Right atrium auricular region (tissue), 2 donors: ENCODE measurements at places on chromosomes 3 and 15. TPM values are rescaled to one million over a fixed set of nuclear protein-coding genes. Genes with fewer than 3 reads are reported as not detected.

DNA sequence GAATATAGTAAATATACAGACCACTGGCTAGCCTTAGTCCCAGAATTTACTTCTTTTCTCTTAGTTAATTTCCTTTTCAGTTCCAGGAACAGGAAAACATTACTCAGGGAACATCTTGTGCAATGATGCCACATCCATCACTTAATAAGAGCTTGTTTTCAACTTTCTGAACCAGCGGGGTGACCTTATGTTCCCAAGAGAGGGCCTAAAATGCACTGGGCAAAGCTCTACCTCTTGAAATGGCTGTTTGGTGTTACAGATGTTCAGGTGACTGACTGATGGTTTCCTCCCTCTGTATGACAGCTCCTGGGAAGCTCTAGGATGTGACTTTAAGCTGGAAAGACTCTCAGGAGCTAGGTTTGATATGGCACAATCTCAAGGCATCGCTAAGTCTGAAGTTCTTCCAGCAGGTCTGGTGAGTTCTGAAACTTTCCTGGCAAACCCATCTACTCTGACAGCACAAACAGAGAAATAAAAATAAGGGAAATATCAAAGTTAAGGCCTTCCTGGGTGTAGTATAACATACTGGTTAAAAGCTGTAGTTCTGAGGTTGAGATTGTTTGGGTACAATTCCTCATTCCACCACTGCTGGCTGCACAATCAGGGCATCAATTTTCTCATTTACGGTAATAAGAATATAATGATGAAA, 98.6 kb downstream of the ZIC1 start:
- no peaks in the 10 kb centered on the region for H3K36me3 ChIP-seq
- no peak overlapping the region for H3K27ac ChIP-seq
- H3K4me3 ChIP-seq = no peak overlapping the region
- DNase-seq = no peak
- no peaks in the 10 kb centered on the region for H3K4me1 ChIP-seq

- H3K4me1 ChIP-seq = no peaks in the 10 kb centered on the region
- peaks cover 16% of the 10 kb centered on the region for H3K36me3 ChIP-seq
- no peak overlapping the region for H3K27ac ChIP-seq
- H3K4me3 ChIP-seq = no peak overlapping the region
- H3K27me3 ChIP-seq = no peaks in the 10 kb centered on the region
- DNase-seq = no peak
Measured at GRCh38 chr3:122739172-122739571, 54.5 kb downstream of the HSPBAP1 start.

Gene SERINC4
- not detected for total RNA-seq

Gene TRAT1
- not detected for total RNA-seq

Gene ZMYND10
- total RNA-seq = 0.26 TPM

- no peak overlapping the region for H3K27ac ChIP-seq
- no peaks in the 10 kb centered on the region for H3K36me3 ChIP-seq
- H3K27me3 ChIP-seq = no peaks in the 10 kb centered on the region
- H3K4me1 ChIP-seq = no peaks in the 10 kb centered on the region
- no peak overlapping the region for H3K4me3 ChIP-seq
- no peak for DNase-seq
Measured at GRCh38 chr3:112931736-112932521, 43.0 kb downstream of the CD200R1 start.

DNA sequence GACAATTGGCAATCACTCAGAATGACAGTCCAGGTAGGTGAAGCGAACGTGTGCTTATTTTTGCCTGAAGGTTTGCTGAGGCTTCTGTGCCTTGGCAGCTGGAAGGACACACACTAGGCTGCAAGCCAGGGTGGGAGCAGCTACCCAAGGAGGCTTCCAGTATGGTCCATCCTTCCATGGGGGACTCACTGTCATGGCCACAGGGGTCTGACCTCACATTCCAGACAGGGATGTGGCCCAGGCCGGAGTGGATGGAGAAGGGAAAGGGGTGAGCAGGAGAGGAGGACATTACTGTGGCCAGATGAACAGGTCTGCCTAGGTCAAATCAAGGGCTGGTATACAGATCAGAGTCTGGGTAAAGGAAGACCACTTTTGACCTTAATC, 247.7 kb downstream of the ADAMTS17 start:
- H3K36me3 ChIP-seq = no peaks in the 10 kb centered on the region
- no peak overlapping the region for H3K27ac ChIP-seq
- H3K27me3 ChIP-seq = no peaks in the 10 kb centered on the region
- no peaks in the 10 kb centered on the region for H3K4me1 ChIP-seq
- no peak for DNase-seq

DNA sequence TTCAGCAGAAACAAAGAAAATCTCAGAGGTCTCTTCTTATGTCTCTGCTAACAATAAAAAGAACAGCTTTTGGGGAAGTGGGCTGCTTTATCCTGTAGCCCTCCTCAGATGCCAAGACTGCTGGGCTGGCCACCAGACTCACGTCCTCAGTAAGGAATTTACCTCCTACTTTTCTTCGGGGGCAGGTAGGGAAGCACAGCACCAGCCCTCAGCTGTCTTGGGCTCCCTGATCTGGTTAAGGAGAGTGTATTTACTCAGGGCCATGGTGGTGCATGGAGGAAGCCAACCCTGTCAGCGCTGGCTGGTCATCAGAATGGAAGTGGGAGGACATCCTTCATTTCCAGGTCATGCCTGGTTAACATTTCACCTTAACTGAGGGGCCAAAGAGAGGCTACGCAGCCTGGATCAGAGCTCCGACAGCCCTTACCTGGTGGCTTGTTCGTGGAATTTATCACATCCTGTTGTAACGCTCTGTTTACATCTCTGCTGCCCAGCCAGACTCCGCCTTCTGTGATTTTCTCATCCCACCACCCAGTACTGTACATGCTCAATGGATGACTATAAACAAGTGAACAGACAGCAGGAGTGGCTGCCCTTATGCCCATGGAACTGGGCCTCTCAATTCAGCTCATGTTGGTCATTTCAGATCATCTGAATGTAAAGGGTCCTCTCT, 108.3 kb downstream of the IGF2BP2 start:
- H3K4me3 ChIP-seq = no peak overlapping the region
- no peak for DNase-seq
- no peaks in the 10 kb centered on the region for H3K4me1 ChIP-seq
- H3K27me3 ChIP-seq = no peaks in the 10 kb centered on the region

DNA sequence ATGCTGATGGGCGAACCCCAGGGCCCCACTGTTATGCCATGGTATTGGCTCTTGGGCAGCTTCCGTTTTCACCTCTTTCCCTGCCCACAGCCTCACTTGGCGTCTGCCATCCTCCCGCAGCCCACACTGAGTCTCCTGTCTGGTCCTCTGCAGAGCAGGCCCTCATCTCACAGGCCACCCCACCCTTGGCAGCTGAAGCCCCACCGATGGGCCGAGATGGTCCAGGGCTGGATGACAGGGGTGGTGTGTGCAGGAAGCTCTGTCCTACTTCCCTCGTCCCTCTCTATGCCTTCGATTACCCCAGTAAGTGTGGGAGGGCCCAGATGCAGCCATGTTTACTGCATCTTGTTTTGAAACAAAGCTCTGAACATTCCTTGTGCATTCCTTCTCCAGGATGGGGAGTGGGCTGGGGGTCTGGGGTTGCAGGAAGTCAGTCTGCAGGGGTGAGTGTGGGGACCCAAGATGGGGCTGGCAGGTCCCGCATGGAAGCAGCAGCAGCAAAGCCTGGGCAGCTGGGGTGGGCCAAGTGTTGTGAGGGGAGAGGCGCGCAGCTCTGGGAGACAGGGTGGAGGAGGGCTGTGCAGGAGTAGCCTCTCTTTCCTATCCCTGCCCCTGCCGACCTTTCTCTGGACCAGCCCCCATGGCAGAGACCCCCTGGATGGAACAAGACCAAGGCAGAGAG, 20.9 kb downstream of the TBC1D21 start:
- H3K36me3 ChIP-seq = no peaks in the 10 kb centered on the region
- H3K4me1 ChIP-seq = no peaks in the 10 kb centered on the region
- H3K27ac ChIP-seq = no peak overlapping the region
- no peaks in the 10 kb centered on the region for H3K27me3 ChIP-seq
- DNase-seq = no peak
- no peak overlapping the region for H3K4me3 ChIP-seq
